ENCODE measurements at places on chromosomes 6 and 20. TPM values are rescaled to one million over a fixed set of nuclear protein-coding genes. Genes with fewer than 3 reads are reported as not detected.
A peak's percentile ranks its signal among the peaks of the same experiment; 100 is the strongest.

- DNase-seq = no peak
Observed at GRCh38 chr6:15073344-15073789, 172.5 kb upstream of the JARID2 start.

- DNase-seq = no peak
Observed at GRCh38 chr6:68654134-68654533, 19.1 kb downstream of the ADGRB3 start.

DNA sequence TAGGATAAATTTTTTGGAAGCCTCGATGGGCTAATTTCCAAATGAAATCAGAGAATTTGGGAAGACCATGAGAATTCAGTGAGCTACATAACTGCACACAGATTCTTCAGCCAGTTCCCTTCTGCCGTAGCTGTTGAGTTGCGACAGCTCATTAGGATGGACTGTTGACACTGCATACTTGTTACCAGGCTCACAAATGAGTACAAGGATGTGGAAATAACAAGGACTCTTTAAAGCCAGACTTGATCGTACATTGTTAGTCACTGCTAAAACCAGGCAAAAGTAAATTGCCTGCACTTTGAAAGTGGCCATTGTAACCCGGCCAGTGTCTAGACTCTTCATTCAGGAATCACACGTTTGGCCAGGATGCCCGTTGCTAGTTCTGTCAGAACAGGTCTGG is 37.0 kb downstream of the NDUFAF5 start:
- DNase-seq = no peak

Gene PTK6
- not detected for total RNA-seq

GRCh38 chr20:61117725-61118124 is 134.3 kb upstream of the CDH4 start:
- DNase-seq = no peak

- no peak for DNase-seq
Observed at GRCh38 chr6:166712286-166713228, 85.5 kb upstream of the RPS6KA2 start.

Gene ERVFRD-1
- 0.05 TPM for total RNA-seq

- no peak for DNase-seq
Observed at GRCh38 chr20:37729452-37729851, 35.6 kb downstream of the CTNNBL1 start.

DNA sequence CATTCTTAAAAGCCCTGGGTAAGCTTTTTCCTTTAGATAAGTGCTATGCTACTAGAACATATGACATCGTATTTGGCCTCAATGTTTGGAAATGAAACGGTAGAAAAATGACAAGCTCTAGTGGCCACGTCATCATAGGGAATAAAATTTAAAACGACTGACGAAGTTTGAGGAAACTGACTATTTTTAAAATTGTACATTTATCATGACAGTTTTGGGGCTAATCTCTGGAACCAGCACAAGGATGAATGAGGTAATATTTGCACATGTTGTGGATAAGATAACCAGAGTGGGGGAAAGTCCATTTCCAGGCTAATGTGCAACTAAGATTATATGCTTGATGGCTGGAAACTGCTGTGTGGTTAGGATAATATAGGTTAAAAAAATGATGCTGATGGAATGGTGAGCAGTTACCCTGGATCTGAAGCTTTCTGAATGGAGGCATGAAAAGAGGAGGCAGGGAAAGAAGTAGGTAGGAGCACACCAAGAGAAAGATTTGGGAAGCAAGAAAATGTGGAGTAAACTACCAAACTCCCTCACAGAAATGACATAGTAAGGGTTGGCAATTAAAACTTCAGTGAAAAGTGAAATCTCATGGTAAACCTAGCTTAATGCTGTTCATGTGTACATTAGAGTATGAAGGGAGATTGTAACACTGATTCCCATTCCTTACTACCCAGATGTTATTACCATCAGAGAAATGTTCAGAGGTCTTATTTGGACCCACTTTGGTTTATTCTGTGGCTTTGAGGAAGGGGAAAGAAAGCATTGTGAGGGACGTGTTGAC is 42.7 kb upstream of the CEP162 start:
- DNase-seq = no peak

- DNase-seq = no peak
Observed at GRCh38 chr6:126372626-126373025, 32.7 kb downstream of the CENPW start.

- DNase-seq = no peak
Observed at GRCh38 chr20:41029150-41029901, 704 bp downstream of the TOP1 start.

Gene KHDC1L
- total RNA-seq = not detected

DNA sequence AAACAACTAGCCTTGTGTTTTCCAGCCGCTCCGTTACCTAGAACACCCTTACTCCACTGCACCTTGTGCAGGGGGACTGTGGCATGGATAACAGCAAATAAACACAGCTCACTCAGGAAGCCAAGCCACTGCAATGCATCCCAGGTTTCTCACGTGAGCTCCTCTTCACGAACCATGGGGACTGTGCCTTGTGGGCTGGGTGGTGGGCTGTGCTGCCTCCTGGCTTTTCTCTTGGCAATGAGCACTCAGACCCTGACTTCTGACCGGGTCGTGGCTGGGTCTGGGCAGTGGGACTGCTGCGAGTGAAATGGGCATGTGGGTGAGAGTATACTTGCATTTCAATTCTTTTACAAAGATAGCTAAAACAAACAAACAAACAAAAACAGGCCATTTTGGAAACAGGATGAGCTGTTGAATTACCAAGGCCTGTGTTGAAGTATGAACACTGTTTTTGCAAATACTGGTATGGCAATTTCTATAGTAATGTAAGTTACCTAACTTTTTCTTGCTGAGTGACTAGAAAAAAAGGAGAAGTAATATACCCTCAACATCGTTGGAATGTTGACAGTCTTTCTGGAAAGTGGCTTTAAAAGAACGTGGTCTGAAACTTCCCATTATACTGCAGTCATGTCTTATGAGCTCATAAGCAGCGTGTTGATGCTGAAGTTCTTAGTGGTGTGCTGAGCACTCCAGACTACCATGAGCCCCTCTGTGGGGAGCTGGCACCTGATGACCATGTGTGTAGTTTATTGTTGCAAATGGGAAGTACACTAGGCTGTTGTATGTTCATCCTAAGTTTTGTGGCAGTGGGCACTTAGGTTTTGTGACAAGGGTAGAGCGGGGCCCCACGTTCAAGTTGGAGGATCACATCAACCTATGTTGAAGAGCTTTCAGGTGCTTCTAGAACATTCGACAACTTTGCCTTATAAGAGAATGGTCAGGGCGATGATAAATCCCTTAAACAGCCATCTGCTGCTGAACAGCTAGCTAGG is 120.4 kb downstream of the ARMC2 start:
- no peak for DNase-seq

GRCh38 chr20:25272223-25273000 is 24.5 kb downstream of the PYGB start:
- peak; percentile 65 for DNase-seq

- DNase-seq = no peak
Observed at GRCh38 chr6:82380566-82381185, 17.1 kb downstream of the TPBG start.

GRCh38 chr6:6178795-6179194 is 141.7 kb downstream of the F13A1 start:
- DNase-seq = no peak

DNA sequence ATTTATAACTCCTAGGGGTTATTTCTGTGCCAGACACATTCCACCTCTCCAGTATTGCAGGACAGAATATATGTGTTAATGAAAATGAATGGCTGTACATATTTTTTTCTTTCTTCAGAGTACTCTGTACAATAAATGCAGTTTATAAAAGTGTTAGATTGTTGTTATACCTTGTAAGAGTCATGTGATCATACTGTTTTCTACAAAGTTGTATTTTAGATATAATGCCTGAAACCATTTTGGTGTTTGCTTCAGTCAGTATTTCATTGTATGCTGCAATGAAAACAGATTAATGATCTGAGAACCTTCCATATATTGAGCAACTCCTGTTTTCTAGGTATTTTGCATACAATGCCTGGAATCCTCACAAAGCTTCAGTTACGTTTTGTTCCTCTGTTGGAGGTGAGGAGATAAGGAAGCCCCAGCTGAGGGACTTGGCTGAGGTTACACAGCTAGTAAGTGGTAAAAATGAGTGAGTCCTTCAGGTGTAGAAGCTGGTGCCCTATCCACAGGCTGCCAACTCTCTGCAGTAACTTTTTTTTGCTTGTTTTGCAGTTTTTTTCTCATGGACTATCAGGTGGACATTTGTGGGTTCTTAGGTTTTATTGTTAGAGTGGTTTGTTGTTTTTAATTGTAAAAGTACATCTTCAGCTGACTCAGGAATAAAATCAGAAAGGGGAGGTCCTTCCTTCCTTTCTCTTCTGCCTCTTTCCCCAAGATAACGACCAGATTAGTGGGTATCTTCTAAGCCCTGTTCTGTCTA is 11.6 kb downstream of the PDCD2 start:
- DNase-seq = no peak

DNA sequence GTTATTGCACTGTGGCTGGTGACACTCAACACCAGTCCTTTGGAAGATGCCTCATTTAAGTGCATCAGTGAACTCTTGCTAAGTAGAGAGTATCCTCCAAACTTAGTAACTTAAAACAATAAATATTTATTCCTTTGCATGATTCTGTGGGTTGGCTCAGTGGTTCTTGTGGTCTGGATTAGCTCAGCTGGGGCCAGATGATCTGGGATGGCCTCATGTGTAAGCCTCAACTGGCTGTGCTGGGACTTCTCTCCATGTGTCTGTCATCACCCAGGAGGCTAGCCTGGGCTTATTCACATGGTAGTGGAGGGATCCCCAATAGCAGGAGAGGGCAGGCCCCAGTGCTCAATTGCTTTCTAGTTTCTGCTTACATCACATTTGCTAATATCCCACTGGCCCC is 8.3 kb downstream of the LRRN4 start:
- DNase-seq = no peak

- no peak for DNase-seq
Observed at GRCh38 chr6:11618533-11618932, 81.0 kb downstream of the TMEM170B start.

Data from posterior vena cava (tissue), 2 donors.